NCI-H1694 (cell line): ENCODE measurements at places on chromosomes 12 and 14.
A peak's percentile ranks its signal among the peaks of the same experiment; 100 is the strongest.

DNA sequence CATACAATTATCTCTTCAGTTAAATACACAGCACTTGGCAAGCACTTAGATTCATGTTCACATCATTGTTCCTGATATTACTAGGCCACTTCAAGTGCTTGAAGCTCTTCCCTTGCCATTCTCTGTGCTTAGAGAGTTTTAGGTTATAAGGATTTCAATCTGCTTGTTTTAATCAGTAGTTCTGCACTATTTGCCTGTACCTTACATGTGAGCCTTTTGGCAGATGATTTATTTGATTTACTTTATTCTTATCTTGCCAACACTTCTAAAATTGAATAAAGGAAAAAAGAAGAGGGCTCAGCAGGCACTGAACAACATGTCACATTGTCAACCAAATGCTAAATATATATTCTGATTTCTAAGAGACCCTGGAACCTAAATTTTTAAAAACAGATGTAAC, 363.8 kb upstream of the USP15 start:
- no peak for DNase-seq

GRCh38 chr12:109987615-109988014, 8.6 kb downstream of the GIT2 start:
- no peak for DNase-seq

DNA sequence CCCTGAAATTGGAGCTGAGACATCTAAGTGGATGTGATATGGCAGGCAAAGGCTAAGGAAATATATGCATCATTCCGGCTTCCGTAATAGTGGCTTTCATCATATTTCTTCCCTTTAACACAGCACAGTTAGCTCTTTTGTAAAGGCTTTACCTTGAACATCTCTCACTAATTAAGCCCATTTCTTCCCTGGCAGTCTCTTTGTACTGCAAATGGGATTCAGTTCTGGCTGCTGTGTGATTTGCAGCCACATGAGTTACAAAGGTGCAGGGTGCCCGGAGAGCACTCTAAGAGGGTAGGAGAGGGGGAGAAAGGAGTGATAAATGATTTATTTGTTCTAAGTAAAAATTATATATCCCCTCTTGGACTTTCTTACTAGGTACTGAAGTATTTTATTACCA, 232.1 kb upstream of the CCDC196 start:
- no peak for DNase-seq

GRCh38 chr12:86233126-86233525, 23.1 kb downstream of the MGAT4C start:
- DNase-seq = no peak

GRCh38 chr12:127145929-127146789, 1120.8 kb upstream of the TMEM132C start:
- DNase-seq = no peak

DNA sequence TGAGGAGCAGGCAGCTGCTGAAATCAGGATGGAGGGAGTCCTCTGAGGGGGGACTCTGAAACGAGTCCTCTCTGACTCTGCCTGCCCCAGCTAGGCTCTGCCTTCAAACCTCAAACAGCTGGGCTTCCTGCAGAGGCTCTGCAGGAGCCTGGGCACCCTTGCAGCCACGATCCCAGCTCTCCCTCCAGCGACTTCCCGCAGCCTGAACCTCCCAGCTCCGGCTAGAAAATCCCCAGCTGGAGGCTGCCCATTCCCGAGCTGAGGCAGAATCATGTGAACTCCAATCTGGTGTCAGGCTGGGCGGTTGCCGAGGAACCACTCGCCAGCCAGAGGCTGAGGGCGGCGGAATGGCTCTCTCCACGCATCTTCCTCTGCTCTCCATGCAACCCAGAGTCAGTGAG, at the start of gene GPR68:
TSS of gene GPR68 (minus strand) at position 204 of the 401 bp plus-strand sequence. CDS start 9,654 bp downstream, outside the sequence.
- peak; percentile 77 for DNase-seq

GRCh38 chr14:61696753-61697318, 1.5 kb downstream of the HIF1A start:
- DNase-seq = no peak

DNA sequence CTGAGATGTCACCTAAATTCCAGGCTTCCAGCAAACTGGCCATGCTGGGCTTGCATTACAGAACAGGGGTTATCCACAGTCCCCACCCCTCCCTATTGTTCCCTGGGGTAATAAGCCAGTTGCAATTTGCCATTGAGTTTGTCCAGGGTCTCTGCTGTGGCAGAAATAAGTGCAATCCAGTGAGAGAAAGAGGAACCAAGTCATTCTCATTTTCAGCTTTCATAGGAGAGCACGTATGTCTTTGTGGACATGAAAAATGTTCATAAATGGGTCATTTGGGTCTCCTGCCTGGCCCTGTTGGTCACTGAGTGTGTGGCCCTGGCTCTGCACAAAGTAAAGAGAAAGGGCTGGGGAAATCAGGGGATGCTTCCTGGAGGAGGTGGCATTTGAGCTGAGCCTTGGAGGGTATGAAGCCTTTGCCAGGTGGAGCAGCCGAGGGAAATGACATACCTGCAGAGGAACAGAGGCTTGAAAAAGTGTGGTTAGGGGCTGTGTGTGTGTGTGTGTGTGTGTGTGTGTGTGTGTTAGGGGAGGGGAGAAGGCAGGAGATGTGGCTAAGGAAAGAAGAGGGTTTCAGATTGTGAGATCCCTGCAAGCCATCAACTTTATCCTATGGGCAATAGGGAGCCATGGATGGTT, 29.3 kb downstream of the CMKLR1 start:
- no peak for DNase-seq

- DNase-seq = no peak
Observed at GRCh38 chr12:71727958-71728357, 26.7 kb upstream of the RAB21 start.

DNA sequence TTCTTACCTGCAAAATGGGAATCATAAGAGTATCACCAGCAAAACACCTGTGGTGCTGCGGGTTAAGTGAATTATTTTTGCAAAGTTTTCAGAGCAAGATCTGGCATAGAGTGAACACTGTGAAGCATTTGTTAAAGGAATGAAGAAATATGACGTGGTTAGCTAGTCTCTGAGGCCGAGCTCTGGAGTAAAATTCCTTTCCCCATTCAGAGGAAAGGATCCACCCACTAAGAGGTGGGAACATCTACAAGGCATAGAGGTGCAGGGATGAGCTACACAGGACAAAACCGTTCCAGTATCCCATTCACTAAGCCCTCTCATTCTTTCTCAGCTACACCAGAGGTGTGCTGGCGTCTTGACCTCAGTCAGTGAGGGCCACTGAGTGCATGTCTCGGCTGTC, 48.5 kb downstream of the JAG2 start:
- DNase-seq = no peak

GRCh38 chr12:42996869-42997431, 407.4 kb upstream of the PRICKLE1 start:
- DNase-seq = no peak

GRCh38 chr12:6965026-6965661, 5.3 kb downstream of the PHB2 start:
- DNase-seq = peak; percentile 90

DNA sequence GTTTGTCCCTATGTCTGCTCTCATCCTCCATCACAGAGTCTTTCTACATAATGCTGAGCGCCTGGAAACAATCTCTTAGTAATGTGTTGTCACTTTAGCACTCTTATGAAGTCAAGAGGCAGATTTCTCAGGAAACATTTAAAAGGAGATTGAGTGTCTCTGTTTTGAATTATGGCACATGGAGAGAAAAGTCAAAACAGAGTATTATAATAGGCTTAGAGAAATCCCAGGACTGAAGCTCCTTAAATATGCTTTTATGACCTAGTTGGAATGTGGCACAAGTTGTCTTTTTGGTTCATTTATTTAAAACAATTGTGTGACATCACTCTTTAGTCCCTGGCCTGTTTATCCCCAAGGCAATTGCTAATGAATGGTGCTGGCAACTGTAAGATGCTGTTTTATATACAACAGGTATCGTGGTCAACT, 117.8 kb upstream of the HIF1A start:
- DNase-seq = no peak

GRCh38 chr12:43914923-43915468, 79.1 kb downstream of the TMEM117 start:
- DNase-seq = no peak

- DNase-seq = peak; percentile 44
Observed at GRCh38 chr14:49861699-49862088, 9.1 kb upstream of the NEMF start.

DNA sequence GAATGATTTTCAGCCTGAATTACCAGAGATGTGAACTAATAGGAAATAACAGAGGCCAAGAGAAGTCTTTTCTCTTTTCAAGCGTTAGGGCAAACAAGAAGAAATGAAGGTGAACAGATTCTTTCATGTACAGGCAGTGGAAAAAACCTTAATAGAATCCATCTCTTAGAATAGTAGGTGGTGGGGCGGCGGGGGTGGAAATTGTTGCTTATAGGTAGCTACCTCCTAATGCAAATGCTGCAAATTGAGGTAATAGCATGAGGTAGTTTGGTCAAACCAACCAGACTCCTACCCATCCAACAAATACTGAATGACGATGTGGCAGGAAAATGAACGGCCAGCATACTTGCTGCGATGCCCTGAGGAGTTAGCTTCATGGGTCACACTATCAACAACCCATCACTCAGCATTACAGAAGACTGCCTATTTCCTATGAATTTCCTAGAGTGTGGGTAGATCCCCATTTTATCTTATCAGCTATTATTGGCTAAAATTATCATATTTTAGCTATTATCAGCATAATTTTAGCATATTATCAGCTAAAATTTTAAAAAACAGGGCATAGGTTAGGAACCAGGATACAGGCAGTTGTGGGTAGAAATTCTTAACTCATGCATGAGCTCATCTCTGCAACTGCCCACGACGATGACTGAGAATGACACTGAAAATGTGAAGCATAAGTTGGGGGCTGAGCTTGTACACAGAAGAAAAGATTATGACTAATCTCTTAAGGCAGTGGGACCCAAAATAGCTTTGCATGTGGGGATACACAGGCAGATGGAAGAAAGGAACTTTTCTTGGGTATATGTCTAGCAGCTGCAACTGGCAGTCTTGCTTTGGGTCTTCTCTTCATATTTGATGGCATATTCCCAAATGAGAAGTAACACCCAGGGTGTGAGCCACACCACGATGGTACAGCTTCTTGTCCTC, 68.7 kb downstream of the NIN start:
- no peak for DNase-seq

DNA sequence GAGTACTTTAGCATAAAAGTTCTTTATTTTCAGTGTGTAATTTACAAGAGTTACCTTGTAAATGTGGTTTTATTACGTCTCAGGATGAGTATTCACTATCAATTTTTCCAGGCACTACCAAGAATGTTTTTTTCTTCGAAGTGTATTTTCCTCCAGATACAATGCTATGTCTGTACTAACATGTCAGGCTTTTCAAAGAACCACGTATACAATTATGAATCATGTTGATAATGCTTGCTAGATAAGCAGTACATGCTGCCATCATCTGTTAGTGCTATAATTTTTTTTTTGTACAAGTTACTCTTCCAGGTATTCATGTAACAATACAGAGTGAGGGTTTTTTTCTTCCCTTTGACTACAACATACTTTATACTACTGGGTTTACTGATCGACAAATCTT, 5.6 kb upstream of the KANSL2 start:
- DNase-seq = no peak

GRCh38 chr12:72610342-72610741, 338.2 kb downstream of the TRHDE start:
- no peak for DNase-seq

GRCh38 chr14:44149597-44149996, 357.5 kb downstream of the FSCB start:
- DNase-seq = peak; percentile 58

GRCh38 chr14:61891810-61892209, 129.6 kb downstream of the SNAPC1 start:
- no peak for DNase-seq

GRCh38 chr12:238736-239398, 23.8 kb downstream of the SLC6A13 start:
- DNase-seq = no peak

- no peak for DNase-seq
Observed at GRCh38 chr12:63968673-63969072, 124.2 kb downstream of the SRGAP1 start.

DNA sequence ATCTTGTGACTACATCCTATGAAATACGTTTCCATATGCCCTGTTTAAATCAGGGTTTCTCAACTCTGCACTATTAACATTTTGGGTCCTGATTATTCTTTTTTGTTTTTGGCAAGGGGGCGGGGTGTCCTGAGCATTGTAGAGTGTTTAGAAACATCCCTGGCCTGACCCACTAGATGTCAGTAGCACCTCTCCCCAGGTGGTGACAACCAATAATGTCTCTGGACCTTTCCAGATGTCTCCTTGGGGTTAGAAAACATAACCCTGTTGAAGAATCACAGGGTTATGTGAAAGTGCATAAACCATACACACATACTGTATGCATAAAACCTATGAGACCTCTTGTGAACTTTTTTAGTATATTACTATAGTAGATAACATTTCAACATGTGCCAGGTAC, 1.4 kb downstream of the ACAD10 start:
- DNase-seq = no peak

- DNase-seq = no peak
Observed at GRCh38 chr14:65304239-65304638, 108.3 kb upstream of the FUT8 start.

DNA sequence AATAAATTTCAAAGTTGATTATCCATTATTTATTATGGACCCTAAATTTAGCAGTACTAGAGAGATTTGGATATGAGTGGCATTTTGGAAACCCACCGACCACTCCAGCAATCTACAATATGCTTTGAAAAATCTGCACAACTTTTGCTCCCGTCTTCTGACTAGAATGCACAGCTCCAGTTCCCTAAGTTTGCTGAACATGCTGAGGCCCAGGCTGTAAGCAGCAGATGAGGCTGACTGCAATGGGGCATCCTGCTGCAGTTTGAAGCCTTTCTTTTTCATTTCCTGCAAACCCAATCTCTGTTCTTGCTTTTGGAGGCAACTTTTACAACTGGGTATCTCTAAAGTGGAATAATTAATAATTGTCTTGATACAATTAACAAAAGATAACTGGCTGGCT, 405.8 kb downstream of the ATP23 start:
- no peak for DNase-seq

DNA sequence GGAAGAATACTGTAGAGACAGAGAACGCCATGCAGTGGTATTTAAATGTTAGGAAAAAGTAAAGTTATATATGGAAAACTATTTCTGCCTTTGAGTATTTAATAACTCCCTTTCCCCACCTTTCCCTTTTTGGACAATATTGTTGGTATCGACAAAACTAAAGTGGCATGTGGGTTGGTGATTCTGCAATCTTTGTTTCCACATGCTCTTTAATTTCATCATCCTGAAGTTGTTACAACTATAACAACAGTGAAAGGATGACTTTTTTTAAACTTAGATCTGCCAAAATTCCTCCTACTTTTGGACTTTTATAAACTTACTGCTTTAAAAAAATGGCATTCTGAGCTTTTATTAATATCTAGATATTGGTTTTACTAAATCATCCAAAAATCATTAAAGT, 25.3 kb downstream of the TTC8 start:
- DNase-seq = no peak

DNA sequence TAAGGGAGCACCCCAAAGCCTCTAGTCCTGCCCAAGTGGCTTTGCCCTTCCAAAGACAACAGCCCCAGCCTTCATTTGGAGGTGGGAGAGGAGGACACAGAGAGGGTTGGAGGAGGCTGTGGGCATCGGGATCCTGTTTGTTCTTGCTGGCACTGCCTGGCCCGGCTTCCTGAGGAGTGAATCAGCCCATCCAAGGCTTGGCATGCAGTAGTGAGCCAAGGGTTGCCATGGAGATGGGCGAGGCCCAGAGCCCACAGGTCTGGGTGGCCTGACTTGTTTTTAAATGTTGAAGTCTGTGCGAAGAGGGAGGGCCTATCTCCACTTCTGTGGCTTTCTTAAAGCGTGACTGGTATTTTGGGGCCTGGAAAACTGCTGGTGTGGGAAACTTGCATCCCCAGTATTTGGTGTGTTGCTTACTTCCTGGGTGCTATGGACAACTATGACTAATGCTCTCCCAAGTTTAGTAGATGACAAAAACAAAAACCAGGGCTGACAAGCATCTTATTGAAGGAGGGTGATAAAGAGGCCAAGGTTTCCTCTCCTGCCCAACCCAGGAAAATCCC, 15.8 kb downstream of the CD9 start:
- DNase-seq = peak; percentile 16
